Effector memory CD8-positive, alpha-beta T cell (primary cell): ENCODE measurements at places on chromosomes 12 and 14.

GRCh38 chr12:54191126-54191525 lies 2.3 kb upstream of the SMUG1 start:
- no peak for DNase-seq
- peak overlapping the region; percentile 7 for H3K4me3 ChIP-seq
- H3K27ac ChIP-seq, result no peak overlapping the region
- peaks cover 5% of the 10 kb centered on the region for H3K36me3 ChIP-seq

- no peaks in the 10 kb centered on the region for H3K36me3 ChIP-seq
- DNase-seq, result peak; percentile 53
- H3K27me3 ChIP-seq, result no peaks in the 10 kb centered on the region
- peak overlapping the region; percentile 44 for H3K4me3 ChIP-seq
These were observed 80.6 kb downstream of the BTG1 start for GRCh38 chr12:92065018-92065499.

- H3K27me3 ChIP-seq, result no peaks in the 10 kb centered on the region
- H3K4me1 ChIP-seq, result peaks cover 9% of the 10 kb centered on the region
- H3K36me3 ChIP-seq, result peaks cover 40% of the 10 kb centered on the region
- H3K4me3 ChIP-seq, result no peak overlapping the region
- DNase-seq, result no peak
These were observed 18.4 kb downstream of the SETD3 start for GRCh38 chr14:99462210-99462609.

GRCh38 chr14:22666203-22666893 lies 22.2 kb upstream of the OR6J1 start:
- H3K4me3 ChIP-seq, result no peak overlapping the region
- no peak overlapping the region for H3K27ac ChIP-seq
- H3K27me3 ChIP-seq, result no peaks in the 10 kb centered on the region

GRCh38 chr12:80643961-80644360 lies 63.5 kb upstream of the MYF6 start:
- H3K27ac ChIP-seq, result no peak overlapping the region
- H3K4me3 ChIP-seq, result no peak overlapping the region
- no peak for DNase-seq
- no peaks in the 10 kb centered on the region for H3K27me3 ChIP-seq

GRCh38 chr12:68038650-68039049 lies 49.4 kb downstream of the IFNG-AS1 start:
- no peak for DNase-seq
- H3K27ac ChIP-seq, result no peak overlapping the region
- H3K36me3 ChIP-seq, result no peaks in the 10 kb centered on the region
- peaks cover 30% of the 10 kb centered on the region for H3K4me1 ChIP-seq
- no peaks in the 10 kb centered on the region for H3K27me3 ChIP-seq
- no peak overlapping the region for H3K4me3 ChIP-seq

- no peaks in the 10 kb centered on the region for H3K4me1 ChIP-seq
- H3K4me3 ChIP-seq, result no peak overlapping the region
- H3K36me3 ChIP-seq, result no peaks in the 10 kb centered on the region
- H3K27me3 ChIP-seq, result no peaks in the 10 kb centered on the region
- no peak for DNase-seq
These were observed 270.4 kb downstream of the NEDD1 start for GRCh38 chr12:97177481-97177880.

GRCh38 chr12:51825216-51825615 lies 23.3 kb downstream of the FIGNL2 start:
- H3K27me3 ChIP-seq, result peaks cover 4% of the 10 kb centered on the region
- H3K4me3 ChIP-seq, result no peak overlapping the region

GRCh38 chr12:74441872-74442271 lies 95.8 kb upstream of the ATXN7L3B start:
- DNase-seq, result no peak
- no peak overlapping the region for H3K27ac ChIP-seq
- H3K36me3 ChIP-seq, result no peaks in the 10 kb centered on the region
- H3K27me3 ChIP-seq, result peaks cover 25% of the 10 kb centered on the region
- no peak overlapping the region for H3K4me3 ChIP-seq

- H3K27me3 ChIP-seq, result no peaks in the 10 kb centered on the region
- no peaks in the 10 kb centered on the region for H3K4me1 ChIP-seq
- no peak overlapping the region for H3K4me3 ChIP-seq
- no peaks in the 10 kb centered on the region for H3K36me3 ChIP-seq
- DNase-seq, result no peak
These were observed 324.9 kb downstream of the NAV3 start for GRCh38 chr12:78155546-78155945.

DNA sequence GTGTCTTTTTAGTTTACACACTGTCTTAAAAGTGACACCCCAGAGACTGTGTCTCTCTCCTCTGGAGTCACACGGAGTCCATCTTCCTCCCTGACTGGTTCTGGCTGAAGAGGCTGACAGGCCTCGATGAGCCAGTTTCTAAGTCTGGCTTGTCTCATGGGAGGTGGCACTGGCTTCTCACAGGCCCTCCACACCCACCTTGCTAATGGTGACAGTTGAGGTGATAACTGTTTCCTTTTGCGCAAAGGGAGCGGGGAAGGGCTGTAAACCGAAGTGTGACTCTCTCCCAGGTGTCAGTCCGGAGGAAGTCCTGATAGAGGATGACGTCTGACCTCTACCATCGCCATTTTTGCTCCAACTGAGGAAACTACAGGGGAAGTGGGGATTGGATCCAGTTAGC lies 30.2 kb downstream of the KCTD10 start:
- no peak overlapping the region for H3K27ac ChIP-seq
- no peaks in the 10 kb centered on the region for H3K27me3 ChIP-seq
- DNase-seq, result no peak
- H3K36me3 ChIP-seq, result peaks cover 18% of the 10 kb centered on the region
- H3K4me3 ChIP-seq, result no peak overlapping the region
- peaks cover 7% of the 10 kb centered on the region for H3K4me1 ChIP-seq

DNA sequence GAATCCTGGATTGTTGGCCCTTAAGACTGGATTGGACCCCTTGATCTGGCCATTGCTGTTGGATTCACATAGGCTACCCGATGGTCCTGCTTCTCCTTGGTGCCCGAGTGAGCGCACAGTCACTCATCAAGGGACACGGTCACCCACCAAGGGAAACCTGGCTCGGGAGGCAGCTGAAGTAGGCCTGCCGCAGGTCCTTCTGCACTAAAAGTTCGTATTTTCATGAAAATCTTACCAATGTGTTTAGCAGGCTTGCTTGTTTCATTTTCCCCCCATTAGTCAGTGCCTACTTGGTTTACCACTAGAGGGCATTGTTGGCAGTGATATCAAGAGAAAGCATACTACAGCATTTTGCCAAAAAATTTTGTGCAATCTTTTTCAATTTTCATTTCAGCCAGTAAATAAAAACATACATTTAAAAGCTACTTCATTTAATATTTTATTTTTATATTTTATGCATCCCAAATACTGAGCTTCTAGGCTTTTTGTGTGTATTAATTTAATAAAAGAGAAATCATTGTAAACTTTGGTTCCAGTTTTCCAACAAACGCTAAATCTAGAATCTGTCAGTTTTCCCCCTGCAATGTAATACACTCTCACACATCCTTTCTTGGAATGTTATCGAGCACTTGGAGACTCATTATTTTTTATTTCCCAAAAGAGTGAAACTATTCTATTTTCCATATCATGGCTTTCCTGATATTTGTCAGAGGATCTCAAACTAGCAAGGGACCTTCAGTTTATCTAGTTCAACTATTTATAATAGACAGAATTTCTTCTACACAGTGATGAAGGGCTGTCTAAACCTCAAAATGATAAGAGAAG lies 116.7 kb downstream of the LMNTD1 start:
- no peaks in the 10 kb centered on the region for H3K36me3 ChIP-seq
- H3K27me3 ChIP-seq, result no peaks in the 10 kb centered on the region
- peak overlapping the region; percentile 80 for H3K27ac ChIP-seq
- H3K4me1 ChIP-seq, result peaks cover 4% of the 10 kb centered on the region
- DNase-seq, result peak; percentile 31
- peak overlapping the region; percentile 72 for H3K4me3 ChIP-seq
